ENCODE measurements at places on chromosomes 3 and 15.

GRCh38 chr3:13002398-13003124 is 70.7 kb downstream of the IQSEC1 start:
- no peak for DNase-seq

DNA sequence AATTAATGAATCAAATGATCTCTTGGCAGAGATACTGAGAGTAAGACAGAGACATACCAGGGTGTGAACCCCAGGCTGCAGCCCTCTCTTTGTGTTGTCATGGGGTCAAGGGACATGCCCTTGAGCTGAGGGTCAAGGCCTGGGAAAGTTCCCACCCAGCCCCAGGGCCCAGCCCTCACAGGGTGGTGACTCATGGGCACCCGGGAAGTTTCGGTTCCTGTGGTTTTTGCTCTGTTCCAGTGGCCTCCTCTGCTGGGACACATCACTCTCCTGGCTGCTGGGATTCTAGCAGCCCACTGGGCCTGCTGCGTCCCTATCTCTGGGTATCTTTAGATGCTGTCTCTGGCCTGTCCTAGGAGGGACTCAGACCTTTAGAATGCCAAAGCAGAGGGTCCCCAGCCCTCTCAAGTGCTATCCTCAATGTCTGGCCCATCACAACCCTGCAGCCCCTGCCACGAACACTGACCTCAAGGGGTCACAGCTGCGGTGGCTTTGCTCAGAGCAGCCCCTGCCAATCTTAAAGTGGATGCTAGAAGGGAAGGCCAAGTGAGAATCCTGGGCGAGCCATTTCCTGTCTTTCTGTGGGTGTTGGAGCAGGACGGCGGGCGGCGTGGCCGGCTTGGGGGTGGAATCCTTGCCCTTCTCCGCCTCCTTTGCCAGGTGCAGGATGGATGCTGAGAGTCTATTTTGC is 148.4 kb upstream of the TLE3 start:
- no peak for DNase-seq

- no peak for DNase-seq
Measured at GRCh38 chr3:144775551-144775950, 803.9 kb downstream of the DIPK2A start.

GRCh38 chr3:149575961-149576564 is 81.8 kb downstream of the WWTR1 start:
- DNase-seq: no peak

DNA sequence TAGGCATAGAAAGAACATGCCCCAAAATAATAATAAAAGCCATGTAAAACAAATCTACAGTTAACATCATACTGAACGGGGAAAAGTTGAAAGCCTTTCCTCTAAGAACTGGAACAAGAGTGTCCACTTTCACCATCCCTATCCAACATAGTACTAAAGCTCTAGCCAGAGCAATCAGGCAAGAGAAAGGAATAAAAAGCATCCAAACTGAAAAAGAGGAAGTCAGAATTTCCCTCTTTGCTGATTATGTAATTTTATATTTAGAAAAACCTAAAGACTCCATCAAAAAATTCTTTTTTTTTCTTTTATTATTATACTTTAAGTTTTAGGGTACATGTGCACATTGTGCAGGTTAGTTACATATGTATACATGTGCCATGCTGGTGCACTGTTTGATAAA is 661.6 kb upstream of the CBLB start:
- DNase-seq: no peak

- DNase-seq: no peak
Measured at GRCh38 chr3:64890466-64890865, 202.7 kb upstream of the ADAMTS9 start.

DNA sequence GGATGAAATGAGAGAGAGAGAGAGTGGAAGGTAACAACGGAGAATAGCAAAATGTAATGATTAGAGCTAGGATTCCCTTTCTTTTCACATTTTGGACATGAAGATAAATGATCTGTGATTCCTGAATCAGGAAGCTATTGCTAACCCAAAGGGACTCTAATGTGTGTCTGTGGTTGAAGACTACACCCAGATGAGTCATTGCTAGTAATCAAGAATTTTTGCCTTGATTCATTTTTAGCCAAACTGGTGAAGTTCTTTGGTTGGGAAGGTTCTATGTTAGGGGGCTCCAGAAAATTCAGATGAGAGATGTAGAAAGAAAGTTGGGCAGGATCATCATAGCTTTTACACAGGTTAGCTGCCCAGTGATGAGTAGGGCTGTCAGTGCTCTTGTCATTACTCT is 116.4 kb downstream of the DUT start:
- DNase-seq: no peak

DNA sequence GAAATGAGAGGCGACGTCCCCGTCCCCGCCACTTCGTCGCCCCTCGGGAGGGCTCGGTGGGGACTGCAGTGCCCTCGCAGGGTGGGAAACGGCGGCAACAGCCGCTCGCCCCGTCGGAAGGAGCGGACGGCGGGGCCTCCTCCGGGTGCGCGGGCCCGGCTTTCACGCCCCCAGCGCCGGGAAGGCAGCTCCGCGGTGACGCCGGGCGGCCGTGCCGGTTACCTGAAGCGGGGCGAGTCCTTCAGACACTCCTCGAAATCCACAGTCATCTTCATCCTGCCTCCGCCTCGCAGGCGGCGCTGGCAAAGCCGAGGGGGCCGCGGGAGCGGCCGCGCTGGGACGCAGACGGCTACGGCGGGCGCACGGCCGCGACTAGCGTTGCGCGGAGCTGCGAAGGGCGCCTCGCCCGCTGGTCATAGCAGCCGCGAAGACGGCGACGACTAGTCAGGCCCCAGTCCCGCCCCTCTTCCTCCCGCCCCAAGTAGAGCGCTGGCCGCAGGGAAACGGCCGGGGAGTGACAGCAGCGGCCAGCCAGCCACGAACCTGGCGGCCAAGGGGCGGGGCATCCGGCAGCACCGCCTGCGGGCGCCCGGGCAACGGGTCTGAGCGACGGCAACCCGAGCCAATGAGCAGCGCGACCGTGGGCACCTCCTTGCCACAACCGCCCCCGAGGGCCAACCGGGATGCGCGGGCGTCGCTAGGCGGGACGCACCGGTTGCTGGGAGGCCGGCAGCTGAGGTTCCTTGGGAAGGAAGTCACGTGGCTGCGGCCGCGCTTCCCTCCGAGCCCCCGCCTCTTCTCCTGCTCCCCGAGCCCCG is at the start of gene ACAP2:
ACAP2 (minus strand) TSS at position 448 of the 818 bp plus-strand sequence; CDS start at position 275, 173 bp downstream.
- DNase-seq: peak; percentile 100

DNA sequence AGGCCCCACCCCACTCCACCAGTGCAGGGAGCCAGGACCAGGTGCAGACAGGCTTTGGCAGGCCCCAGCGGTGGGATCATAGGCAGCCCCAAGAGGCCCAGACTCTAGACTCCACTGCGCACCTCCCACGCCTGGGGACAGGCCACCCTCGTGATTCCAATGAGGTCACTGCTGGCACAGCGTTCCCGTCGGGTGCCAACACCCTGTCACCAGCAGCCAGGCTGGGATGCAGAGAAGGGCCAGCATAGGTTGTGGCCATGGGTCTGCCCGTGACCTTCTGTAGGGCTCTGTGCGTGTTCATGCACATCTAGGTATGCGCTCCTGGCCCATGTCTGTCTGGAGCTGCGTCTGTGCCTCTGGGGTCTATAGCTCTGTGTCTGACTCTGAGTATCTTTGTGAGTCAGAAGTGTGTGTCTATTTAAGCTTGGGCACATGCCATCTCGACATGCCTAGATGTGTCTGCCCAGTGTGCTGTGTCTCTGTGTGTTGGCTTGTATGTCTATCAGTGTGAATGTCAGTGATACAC is 13.0 kb downstream of the VIPR1 start:
- peak; percentile 13 for DNase-seq

GRCh38 chr15:25829073-25829472 is 34.1 kb downstream of the ATP10A start:
- no peak for DNase-seq

GRCh38 chr15:74263466-74263865 is 27.3 kb downstream of the CCDC33 start:
- DNase-seq: no peak

DNA sequence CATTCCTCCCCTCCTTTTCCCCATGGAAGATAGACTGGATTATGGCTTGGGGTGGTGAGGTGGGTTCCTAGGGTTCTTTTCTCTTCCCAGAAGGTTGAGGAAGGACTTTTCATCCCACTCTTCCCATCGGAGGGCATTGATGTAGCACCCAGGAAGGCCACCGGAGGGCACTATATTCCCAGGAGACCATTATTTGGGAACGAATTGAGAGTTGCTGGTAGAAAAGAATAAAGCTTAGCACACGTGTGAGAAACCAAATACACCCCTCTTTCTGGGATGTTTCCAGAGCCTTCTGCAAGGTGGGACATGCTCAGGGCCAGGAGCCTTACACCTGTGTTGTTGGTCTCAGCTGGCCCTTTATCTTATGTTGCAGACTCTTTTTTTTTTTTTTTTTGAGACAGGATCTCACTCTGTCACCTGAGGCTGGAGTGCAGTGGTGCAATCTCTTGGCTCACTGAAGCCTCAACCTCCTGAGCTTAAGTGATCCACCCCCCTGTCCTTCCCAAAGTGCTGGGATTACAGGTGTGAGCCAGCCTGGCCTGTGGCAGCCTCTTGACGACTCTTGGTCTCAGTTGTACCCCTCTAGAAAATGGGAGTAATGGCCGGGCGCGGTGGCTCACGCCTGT is 6.3 kb upstream of the CDC25A start:
- no peak for DNase-seq

GRCh38 chr3:98977520-98977919 is 76.0 kb upstream of the DCBLD2 start:
- no peak for DNase-seq

GRCh38 chr15:79562403-79562815 is 130.3 kb downstream of the MINAR1 start:
- DNase-seq: no peak

GRCh38 chr3:5972586-5972985 is 785.1 kb downstream of the EDEM1 start:
- no peak for DNase-seq

DNA sequence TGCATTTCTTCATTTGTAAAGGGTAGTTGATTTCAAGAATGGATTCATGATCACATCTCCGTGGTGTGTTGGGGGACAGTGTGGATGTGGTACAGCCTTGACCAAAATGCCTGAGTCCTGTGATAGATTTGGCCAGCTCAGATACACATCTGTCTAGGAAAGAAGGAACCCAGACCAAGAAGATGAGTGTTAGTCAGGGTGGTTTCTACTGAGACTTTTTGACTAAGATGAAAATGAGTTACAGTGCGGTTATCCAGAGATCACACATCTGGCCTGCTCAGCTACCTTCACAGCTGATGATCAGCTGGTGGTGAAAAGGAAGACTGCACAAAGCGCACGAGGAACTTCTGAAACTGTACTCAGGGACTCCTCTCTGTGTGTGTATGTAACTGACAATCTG is 68.0 kb downstream of the FNDC3B start:
- DNase-seq: no peak

DNA sequence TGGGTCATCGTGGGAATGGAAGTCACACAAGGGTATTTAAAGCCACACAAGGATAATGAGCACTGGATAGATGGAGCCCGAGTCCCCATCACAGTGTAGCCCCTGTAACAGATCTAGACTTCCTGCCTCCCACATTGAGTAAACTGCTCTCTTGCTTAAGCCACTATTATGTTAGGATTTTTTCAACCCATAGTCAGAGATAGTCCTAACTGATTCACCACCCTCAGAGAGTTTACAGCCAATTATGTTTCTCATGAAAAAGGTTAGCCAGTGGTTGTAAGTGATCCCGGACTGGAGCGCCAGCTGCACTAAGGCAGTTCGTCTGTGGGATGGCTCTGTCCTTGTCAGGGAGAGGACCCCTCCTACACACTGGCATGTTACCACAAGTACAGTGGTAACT is 77.0 kb downstream of the KLF13 start:
- DNase-seq: no peak

GRCh38 chr15:43792761-43793476 is 799 bp downstream of the SERF2 start:
- DNase-seq: peak; percentile 47
